M059J (cell line): ENCODE measurements at places on chromosomes 2 and 18. TPM values are rescaled to one million over a fixed set of nuclear protein-coding genes. Genes with fewer than 3 reads are reported as not detected.

Gene DTNA
- total RNA-seq, result 3.0 and 5.2 TPM in 2 replicates

Gene TIGD1
- 3.2 and 3.4 TPM in 2 replicates for total RNA-seq

Gene LOXL3
- total RNA-seq, result 43.9 and 66.9 TPM in 2 replicates

Gene GPR155
- total RNA-seq, result 1.6 and 2.5 TPM in 2 replicates

Gene ASAP2
- total RNA-seq, result 14.9 and 17.2 TPM in 2 replicates

Gene C2orf66
- total RNA-seq, result not detected in 2 replicates

- no peak for DNase-seq
Measured at GRCh38 chr2:200298816-200299215, 7.7 kb upstream of the SPATS2L start.

- DNase-seq, result no peak
Measured at GRCh38 chr2:70719231-70719630, 48.8 kb downstream of the ADD2 start.

DNA sequence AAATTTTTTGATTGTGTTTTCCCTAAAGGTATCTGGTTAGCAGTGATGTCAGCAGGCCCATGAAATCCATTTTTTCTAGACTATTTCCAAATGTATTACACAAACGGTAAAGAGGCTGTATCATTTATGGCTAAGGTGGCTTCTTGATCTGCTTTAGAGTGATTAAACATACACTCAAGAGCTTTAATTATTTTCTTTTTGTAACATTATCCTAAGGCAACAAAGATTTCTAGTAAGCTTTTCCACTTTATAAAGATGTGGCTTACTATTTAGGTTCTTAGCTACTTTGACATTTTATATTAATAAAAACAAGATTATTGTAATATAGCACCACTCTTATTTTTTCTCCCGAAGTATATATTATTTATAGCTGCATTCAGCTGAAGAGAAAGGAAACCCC is 16.5 kb downstream of the MFF start:
- no peak for DNase-seq

DNA sequence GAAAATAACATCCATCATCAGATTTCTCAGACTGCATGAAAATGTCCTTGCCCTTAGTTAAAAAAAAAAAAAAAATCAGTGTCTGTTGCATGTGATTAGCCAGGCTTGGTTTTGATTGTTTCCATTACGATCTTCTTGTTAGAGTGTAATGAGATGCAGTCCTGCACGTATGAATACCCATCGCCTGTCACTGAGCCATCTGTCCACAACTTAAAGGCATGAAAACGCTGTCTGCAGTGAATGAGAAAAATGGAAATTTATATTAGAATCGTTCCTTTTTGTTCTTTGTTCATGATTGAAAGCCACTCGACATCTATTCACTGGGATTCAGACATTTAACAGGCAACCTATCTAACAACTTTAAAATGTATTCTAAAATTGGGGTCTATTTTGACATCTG is 521.7 kb upstream of the SPHKAP start:
- DNase-seq, result no peak

DNA sequence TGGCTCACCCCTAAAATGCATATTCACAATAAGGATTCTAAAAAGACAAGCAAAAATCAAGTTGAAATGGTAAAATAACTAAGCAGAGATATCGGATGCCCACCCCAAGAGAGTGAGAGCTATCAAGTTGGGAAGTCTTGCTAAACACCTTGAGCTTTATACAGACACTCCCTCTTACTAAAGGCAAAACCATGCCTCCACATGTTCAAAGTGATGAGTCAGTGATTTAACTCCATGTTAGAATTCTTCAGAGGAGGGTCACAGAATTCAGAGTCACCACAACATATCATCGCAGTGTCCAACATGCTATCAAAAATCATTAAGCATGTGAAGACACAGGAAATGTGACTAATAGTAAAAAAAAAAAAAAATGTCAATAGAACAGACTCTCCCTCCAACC is 20.6 kb upstream of the ST8SIA3 start:
- DNase-seq, result no peak

- DNase-seq, result peak; percentile 85
Measured at GRCh38 chr2:101396316-101396717, 9.0 kb upstream of the CREG2 start.

GRCh38 chr18:45688833-45689232 is 35.1 kb upstream of the SLC14A1 start:
- no peak for DNase-seq

GRCh38 chr2:123864416-123864815 is 160.7 kb upstream of the CNTNAP5 start:
- DNase-seq, result no peak

DNA sequence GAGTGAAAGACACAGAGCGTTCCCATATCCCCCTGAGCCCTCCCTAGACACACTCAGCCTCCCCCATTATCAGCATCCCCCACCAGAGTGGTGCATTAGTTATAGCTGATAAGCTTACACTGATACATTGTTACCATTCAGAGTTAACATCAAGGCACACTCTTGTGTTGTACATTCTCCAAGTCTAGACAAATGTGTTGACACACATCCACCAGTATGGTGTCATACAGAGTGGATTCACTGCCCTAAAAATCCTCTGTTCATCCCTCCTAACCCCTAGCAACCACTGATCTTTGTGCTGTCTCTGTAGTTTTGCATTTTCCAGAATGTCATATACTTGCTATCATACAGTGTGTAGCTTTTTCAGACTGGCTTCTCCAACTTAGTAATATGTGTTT is 78.0 kb upstream of the RPL31 start:
- DNase-seq, result no peak
